ENCODE measurements at places on chromosomes 5 and 9. TPM values are rescaled to one million over a fixed set of nuclear protein-coding genes. Genes with fewer than 3 reads are reported as not detected.

GARIN3 gene
- total RNA-seq = not detected

ZNF454 gene
- total RNA-seq = not detected

GTF3C4 gene
- total RNA-seq = 18.3 TPM

TTC39B gene
- total RNA-seq = 1.4 TPM

CER1 gene
- not detected for total RNA-seq

MARVELD2 gene
- total RNA-seq = 2.4 TPM

MCC gene
- total RNA-seq = 0.43 TPM

PRUNE2 gene
- 0.08 TPM for total RNA-seq
